Activated CD4-positive, alpha-beta T cell treated with anti-CD3 and anti-CD28 coated beads, Interleukin-2, amount 10 ng/mL, durations not matched to agents 24 days and 14 days (primary cell): ENCODE measurements at places on chromosomes 1 and 21.

DNA sequence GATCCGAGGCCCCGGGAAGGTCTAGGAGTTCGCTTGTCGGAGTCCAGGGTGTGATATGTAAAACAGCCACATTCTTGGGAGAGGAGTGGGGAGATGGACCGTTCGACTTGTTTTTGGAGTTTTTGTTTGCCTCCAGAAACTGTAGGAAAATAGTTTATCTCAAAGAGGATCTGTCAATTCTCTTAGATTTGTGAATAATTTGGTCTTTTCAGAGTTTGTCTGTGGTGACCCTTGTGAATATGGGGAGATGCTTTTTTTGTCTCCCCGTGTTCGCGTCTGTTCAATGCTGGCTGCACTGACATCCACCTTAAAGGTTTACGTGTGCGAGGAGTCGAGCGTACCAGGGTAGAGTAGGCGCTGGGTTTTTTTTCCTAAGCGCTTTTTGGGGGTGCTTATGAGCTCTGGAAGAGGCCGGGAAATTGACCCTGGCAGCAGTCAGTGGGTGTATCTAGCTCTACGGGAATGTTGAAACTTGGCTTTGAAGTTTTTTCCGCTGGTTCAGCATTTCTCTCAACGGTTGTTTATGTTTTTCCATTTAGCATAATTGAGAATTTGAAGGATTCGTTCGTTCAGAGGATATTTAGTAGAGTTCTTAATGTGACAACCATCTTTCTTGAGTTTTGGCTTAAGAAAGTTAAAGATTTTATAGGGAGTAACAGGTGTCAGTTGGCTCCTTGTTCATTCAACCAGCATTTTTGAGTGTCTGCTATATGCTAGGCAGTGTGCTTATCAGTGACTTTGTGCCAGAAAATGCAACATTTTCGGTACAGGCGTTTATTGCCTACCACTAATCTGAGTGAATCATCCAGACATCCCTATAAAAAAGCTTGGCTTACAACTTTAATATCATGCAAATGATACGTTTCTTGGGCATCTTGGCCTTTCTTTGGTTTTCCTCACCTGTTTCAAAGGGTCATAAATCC is 1.2 kb downstream of the SZRD1 start:
- DNase-seq, result peak; percentile 74

DNA sequence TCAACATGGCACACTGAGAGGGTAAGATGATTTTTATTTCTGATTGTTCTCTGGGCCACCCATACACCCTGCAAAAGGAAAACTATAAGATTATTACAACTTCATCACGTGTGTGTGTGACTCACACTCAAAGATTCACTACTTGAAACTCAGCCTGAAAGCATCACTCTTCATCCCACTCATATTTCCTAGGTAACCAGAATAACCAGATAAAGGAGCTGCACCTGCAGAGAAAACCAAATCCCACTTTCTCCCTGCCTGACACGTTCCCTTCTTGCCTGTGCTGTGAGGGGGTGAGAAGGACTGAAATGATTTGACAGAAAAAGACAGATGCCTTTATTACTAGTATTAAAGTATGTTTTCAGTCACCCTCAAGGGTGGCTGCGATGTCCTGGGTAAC is 131.6 kb downstream of the TGFBR3 start:
- peak; percentile 71 for DNase-seq

- no peak for DNase-seq
These were observed 97.1 kb upstream of the C1orf87 start for GRCh38 chr1:60170709-60171108.

- peak; percentile 80 for DNase-seq
These were observed 1.5 kb downstream of the ATP1A1 start for GRCh38 chr1:116374353-116375147.

DNA sequence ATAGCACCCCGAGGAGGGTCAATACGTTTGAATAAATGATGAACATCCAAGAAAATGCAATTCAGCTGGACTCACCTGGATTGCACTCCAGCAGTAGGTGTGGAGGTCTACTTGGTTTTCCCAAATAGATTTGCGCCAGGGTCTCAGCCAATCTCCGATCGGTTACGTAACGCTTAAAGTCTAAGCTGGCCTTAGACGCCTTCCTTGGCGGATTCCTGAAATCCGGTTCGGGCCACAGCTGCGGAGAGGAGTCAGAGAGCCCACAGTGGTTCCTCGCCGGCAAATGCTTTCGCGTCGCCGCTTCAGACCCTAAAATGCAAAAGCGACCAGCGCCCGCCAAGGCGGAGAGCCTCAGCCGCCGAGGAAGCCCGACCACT is 322 bp downstream of the TFB2M start:
- DNase-seq, result no peak
